Fibroblast of the conjunctiva (primary cell): ENCODE measurements at places on chromosomes 12 and 14.
A peak's percentile ranks its signal among the peaks of the same experiment; 100 is the strongest.

DNA sequence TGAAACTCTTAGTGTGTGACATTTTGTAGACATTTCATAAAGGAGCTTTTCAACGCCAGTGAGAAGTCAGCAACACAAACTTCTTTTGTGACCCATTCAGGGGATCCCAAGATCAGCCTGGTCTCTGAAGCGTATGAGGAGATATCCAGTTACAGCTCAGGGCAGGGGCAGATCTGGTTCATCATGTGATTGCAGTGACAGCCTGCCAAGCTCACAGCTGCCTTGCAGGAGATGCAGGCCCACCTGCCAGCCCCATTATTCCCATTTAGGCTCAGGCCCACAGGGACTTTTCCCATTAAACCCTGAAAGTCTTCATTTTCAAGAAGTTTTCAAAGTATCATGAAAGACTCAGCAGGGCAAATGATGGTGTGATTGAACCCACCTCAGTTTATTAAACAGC is 38.3 kb downstream of the SRGAP1 start:
- no peak for DNase-seq

DNA sequence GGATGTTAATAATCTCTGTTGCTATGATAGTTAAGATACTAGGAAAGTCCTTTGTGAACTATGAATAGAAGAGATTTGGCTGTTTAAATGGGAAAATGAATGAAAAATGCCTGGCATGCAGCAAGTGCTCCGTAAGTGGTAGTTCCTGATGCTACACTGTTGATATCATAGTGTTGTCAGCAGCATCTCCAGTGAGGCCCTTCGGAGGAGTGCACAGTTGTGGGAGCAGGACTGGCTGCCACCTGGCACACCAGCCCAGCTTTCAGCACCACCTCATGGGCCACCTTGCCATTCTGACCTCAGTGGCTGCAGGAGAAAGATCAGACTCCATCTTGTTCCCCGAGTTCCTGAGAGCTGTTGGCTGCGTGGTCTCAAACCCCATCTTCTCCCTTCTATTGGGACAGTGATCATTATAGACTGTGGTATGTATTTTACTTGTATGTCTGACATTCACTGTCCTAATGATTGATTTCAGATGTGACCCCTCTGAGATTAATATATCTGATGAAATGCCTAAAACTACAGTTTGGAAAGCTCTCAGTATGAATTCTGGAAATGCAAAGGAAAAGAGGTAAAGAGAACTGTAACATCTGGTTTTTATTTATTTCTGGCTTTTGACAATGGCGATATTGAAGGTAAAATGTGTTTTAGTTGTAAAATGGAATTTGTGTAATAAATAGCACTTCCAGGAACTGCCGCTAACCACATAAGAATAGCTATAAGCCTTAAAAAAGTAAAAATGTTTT is 80.9 kb downstream of the SLC4A8 start:
- DNase-seq: no peak

DNA sequence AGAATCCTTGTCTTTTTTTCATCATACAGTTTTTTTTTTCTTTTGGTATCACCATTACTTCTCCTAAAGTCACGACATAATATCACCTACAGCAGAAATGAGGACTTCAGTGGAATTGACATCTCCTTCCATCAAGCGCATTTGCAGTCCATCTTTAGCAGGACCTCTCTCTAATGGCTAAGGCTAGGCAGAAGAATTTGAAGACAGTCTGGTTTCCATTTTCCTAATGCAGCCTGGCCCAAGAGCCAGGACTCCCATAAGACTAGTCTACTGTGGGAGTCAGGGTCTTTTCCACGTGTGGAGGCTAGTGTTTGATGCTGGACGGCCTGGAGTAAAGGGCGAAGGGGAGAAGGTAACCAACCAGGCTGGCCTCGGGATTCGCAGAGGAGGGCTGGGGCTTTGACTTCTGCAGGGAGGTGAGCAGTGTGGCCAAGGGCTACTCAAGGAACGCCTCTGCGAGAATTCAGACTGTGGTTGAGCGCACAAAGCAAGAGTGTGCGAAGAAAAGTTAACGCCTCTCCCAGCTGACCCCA is 769 bp upstream of the ZNF740 start:
- DNase-seq: no peak

GRCh38 chr12:64120568-64120967 is 101.5 kb downstream of the KICS2 start:
- DNase-seq: no peak

GRCh38 chr14:95943699-95944098 is 67.1 kb downstream of the TUNAR start:
- DNase-seq: no peak

DNA sequence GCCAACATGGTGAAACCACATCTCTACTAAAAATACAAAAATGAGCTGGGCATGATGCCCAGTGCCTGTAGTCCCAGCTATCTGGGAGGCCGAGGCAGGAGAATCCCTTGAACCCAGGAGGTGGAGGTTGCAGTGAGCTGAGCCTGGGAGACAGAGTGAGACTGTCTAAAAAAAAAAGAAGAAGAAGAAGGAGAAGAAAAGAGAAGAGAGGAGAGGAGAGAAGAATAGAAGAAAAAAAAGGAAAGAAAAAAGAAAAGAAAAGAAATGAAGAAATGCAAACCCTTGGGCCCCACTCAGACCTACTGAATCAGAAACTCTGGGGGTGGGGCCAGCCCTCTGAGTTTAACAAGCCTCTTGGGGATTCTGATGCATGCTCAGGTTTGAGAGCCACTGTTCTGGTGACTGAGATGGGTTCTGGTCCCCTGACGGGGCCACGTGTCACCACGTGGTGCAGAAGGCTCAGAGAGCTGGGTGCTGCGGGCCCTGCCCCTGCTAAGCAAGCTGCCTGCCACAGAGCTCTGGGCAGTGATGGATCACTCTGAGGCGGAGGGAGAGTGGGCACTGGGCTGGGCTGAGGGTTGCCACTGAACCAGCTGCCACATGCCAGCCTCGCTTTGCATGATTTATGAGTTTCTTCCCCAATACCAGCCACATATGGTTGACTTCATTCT is 37.5 kb downstream of the ERH start:
- no peak for DNase-seq

- DNase-seq: no peak
Observed at GRCh38 chr14:85198001-85198400, 331.9 kb upstream of the FLRT2 start.

DNA sequence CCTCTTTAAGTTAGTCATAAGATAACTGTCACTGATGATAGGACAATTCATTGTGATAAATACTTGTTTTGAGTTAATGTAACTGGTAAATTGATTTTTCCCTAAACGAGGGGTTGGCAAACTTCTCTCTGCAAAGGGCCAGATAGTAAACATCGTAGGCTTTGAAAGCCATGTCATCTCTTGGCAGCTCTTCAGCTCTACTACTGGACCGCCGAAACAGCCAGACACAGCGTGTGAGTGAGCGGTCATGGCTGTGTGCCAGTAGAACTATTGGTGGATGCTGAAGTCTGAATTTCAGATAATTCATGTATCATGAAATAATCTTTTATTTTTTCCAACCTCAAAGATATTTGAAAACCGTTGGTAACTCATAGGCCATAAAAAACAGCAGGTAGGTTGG is 9.9 kb downstream of the PIWIL1 start:
- DNase-seq: no peak

DNA sequence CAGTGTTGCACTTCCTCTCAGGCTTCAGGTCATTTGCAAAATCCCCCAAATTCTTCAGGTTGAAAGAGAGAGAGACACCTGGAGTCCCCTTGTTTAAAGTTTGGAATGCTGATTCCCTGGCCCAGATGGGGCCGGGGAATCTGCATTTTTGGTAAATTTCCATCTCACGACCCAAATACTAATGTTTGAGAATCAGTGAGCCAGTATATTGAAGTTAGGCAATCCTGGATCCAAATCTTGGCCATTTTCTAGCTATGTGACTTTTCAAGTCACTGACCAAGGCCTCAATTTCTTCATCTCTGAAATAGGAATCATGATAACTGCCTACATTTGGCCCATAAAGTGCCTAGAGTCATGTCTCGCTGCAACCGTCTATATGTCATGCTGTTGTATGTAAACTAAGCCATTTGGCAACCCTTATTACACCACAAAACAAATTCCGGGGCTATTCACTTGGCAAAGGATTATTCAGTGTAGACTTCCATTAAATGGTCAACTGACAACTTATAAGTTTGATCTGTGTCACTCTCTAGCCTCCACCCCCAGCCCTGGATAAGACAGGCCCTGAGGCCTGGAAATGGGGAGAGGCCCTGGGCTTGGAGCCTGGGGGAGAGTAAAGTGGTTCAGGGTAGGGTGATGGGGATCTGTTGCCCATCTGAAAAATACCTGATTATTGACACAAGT is 3.7 kb upstream of the ZFP36L1 start:
- no peak for DNase-seq

- no peak for DNase-seq
Observed at GRCh38 chr14:23021889-23022442, 12.0 kb upstream of the C14orf93 start.

DNA sequence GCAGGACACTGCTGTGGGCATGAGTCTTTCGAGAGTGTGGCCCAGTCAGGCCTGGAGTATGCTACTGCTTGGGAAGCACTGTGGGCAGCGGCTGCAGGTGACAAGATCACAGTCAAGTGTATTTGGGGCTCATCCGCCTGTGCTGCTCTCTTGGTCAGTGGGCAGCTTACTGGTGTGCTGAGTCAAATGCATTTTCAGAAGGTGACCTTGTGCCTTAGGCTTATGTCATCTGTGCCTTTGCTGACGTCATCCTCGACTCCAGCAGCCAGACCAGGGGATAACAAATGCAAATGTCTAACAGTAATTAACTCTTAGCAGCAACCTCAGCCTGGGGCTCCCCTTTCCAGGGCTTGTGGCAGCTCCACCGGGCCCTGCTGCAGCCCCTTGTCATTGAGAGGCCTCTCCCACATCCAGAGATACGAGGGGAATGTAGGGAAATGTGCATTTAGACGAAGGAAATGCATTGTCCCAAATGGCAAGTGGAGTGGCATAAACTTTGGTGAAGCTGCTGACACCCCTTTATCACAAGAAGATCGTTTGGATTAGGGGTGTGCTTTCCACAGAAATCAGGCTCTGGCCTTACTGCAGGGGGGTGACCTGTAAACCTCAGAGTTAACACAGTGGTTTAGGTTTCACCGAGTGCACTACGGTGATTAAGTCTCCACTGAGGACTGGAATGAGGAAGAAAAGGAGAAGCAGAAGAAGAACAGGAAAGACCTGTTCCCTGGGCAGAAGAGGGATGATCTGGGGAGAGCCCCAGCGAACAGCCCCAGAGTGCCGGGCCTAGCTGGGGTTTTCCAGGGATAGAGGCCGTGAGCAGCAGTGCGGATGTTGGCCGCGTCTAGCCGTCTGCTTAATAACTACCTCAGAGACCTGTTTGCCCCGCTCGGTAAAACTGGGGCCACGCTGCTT is 39.7 kb downstream of the PSMA6 start:
- no peak for DNase-seq

- no peak for DNase-seq
Observed at GRCh38 chr14:54653712-54654469, 87.0 kb downstream of the SAMD4A start.

DNA sequence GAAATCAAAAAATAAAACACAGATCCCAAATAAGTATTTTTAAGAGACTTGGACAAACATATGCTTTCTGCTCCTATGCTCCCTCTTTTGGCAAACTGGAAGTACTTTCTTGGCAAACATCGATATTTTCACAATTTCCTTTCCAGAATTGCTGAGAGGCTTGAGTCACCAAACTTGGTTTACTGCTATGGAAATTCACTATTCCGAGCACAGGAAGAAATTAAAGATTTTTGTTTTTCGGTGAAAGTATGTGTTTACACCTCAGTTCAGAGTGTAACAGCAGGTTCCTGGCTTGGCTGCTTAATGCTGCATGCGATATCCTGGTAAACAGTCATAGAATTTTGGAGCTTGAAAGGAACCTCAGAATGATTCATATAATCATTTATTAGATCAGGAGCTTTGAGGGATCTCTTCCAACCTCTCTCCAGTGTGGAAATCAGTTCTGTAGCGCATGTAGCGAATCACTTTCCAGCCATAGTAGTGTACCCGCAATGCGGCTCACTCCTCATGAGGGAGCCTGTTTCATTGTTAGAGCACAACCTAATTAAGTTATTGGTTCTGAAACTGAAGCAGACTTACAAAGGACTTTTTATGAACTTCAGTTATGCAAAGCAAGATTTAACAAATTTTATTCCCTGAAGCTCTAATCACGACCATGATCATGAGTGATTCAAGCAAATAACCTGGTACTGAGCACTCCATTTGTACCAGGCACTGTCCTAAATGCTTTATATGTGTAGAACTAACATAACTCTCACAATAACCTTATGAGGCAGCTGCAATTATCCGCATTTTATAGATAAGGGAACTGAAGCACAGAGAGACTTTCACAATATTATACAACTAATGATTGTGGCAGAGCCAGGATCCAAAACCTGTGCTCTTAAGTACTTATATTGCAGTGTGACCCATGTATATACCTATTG is 56.4 kb upstream of the ATP2A2 start:
- DNase-seq: peak; percentile 87

- no peak for DNase-seq
Observed at GRCh38 chr14:79596551-79596950, 614.8 kb downstream of the DIO2 start.

DNA sequence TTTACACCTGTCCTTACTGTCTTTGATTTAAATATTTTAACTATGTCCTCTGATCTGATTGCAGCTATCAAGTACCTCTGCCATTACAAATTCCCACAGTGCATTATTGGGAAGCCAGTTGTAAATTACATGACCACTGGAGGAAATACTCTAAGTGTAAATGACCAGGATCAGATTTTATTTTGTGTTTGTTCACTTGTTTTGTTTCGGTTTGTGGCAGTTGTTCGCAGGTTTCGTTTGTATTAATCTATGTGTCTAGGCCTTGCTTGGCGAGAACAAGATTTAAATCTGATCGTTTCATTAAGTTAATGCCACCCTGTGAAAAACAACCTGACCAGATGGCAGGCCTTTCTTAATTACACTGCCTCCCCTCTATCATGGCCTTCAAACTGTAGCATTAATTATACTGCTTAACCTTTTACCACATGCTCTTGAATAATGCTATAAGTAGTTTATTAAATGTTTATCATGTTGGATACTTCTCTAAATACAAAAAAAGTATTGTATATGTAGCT is 990.1 kb downstream of the TMTC2 start:
- no peak for DNase-seq

- no peak for DNase-seq
Observed at GRCh38 chr12:132495629-132496357, 5.8 kb downstream of the FBRSL1 start.
